Activated CD4-positive, alpha-beta T cell treated with anti-CD3 and anti-CD28 coated beads for 4 hours (primary cell): ENCODE measurements at places on chromosomes 2 and 18.

- no peak for DNase-seq
Observed at GRCh38 chr2:139798391-139798790, 1018.2 kb upstream of the NXPH2 start.

DNA sequence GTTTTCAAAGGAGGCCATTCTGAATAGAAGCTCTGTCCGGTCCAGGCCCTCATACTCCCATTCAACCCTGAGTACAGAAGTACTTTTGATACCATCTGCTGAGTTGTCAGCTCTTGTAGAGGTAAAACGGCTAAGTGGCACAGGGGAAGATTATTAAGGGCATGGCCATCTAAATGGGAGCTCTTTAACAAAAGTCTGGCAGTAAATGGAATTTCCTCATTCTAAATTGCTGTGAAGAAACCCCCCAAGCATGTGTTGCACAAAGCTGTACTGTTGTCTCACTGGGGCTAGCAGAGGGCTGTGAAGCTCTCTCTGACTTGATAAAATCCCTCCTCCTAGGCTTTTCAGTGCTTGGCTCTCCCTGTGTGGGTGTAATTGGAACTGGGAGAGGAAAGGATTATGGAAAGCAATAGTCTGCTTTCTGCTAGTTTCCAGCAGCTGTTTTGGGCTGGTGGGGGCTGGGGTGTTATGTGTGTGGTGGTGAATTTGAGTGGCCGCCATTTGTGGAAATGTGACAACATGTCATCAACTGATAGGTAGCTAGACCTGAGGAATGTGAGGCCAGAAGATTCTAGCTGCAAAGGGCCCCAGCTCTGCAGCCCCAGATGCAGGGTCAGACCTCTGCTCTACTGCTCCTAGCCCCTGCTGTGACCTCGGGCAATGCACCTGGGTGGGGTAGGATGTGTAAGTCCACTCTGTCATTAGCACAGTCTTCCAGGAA is 65.1 kb downstream of the MAP4K4 start:
- no peak for DNase-seq

GRCh38 chr2:240840435-240841060 is 20.5 kb upstream of the KIF1A start:
- DNase-seq = peak; percentile 18

GRCh38 chr18:54032412-54032811 is 192.1 kb downstream of the MBD2 start:
- DNase-seq = no peak

GRCh38 chr2:135547311-135547710 is 16.0 kb downstream of the R3HDM1 start:
- DNase-seq = no peak

- no peak for DNase-seq
Observed at GRCh38 chr2:200863782-200864175, 679 bp downstream of the CLK1 start.

GRCh38 chr2:49162151-49162550 is 7.8 kb upstream of the FSHR start:
- DNase-seq = no peak

DNA sequence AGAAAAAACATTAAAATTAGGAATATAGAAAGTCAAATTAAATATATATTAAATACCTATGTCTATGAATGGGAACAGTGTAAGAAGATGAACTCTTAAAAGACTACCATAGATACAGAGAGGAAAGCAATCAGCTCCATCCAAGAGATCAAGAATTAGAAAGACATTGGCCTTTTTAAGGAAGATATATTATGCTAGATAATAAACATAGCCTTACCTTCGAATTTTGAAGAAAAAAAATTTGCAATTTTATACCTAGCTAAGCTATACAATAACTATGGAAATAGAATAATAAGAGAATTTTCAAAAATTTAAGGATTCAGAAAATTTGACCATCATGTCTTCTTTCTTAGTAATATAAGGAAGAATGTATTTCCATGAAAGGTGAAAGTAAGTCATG is 74.7 kb upstream of the MYT1L start:
- DNase-seq = no peak

DNA sequence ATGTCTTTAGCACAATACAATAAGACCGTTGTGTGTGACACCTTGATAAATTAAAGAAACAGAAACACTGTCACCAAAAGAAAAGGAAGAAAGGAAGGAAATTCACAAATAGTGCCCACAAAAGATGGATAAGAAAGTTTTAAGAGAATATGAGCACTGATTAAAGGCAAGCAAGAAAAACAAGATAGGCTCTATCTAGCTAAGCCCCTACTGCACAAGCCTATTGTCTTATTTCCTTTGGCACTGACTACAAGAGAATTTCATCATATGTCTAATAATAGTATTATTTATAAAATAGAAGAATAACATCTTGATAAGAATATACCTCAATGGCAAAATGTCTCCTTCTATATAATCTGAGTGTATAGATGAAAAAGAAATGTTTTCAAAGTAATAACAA is 335.7 kb downstream of the NCKAP5 start:
- DNase-seq = no peak

DNA sequence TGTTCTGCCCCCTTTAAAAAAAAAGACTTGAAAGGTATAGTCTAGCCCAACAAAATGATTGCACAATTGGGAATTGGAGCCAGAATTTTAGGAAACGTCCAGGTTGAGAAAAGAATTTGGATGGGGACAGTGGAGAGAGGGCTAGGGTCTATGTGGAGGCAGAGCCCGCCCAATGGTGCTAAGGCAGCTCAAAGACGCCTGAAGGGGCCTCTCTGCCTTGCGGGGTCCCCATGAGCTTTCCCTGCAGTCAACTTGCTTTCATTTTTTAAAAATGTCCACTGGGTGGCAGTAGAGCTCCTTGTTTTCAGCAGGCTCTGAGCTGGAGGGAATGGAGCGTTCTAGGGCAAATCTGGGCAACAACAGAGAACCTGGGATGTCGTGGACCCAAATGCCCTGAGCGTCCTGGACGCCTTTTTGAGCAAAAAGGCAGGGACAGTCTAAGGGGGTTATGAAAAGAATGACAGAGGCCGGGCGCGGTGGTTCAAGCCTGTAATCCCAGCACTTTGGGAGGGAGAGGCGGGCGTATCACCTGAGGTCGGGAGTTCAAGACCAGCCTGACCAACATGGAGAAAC is 40.2 kb upstream of the ITM2C start:
- peak; percentile 47 for DNase-seq

DNA sequence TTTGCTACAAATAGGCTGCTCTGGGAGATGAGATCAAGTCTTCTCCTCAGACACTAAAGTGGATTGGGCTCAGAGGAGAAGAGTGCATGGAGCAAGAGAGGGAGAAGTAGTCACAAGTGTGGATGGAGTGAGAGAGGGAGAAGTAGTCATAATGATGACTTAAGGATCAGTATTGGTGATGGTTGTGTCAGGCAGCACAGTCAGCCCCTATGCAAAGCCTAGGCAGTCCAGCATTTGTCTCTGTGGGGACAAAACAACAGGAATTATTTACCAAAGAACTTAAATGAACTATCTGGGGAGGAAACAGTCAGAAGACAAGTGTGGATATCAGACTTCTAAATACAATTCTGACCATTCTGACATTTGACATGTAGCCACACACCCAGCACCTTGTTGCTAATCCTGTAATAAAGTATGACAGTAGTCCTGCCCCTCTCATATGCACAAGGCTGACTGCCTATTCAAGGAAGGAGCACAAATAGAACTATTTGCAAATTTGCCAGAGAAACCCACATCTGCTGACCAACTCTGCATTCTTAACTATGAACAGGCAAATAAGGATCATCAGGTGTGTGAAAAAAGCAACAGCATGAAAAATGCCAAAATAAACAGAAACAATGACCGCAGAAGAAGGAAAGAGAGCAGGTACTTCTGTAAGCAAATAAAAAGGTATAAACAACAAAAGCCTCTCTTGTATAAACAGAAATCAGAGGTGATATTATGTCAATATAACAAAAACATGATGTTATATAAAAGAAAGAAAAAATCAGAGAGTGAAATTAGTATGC is 1597.9 kb upstream of the ACVR2A start:
- no peak for DNase-seq

DNA sequence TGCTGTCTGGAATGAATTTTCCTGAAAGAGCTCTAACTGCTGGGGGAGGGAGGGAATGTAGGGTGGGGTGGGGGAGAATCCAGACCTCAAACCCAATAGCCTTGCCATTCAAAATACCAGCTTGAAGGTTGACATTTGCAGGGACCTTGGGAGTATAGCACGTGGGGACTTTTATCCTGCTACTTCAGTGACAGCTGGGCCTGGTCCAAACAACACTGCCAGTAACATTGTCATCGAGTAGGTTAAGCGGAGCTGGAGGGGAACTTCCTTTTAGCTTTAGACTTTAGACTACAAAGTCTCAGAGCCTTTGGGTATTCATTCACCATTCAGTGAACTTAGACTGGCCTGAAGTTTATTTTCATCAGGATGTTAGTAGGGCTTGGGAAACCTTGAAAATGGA is 248.7 kb downstream of the MEIS1 start:
- no peak for DNase-seq

DNA sequence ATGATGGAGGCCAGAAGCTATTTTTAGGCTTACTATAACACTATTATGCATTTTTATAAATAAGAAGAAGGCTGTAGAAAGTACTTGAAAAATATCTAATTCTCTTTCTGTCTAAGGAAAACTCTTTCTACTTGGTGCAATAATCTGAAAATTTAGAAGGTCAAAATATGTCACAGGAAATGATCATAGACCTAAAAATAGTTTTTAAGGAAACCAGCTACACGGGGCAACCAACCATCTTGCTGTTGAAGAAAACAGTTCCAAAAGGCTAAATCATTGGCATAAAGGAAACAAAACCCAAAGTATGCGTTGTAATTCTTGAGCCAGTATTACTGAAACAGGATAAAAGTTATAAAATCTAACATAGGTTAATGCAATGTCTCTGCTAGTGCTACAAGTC is 40.2 kb downstream of the SOCS6 start:
- DNase-seq = no peak

- no peak for DNase-seq
Observed at GRCh38 chr18:3993941-3994687, 461.0 kb downstream of the DLGAP1 start.

DNA sequence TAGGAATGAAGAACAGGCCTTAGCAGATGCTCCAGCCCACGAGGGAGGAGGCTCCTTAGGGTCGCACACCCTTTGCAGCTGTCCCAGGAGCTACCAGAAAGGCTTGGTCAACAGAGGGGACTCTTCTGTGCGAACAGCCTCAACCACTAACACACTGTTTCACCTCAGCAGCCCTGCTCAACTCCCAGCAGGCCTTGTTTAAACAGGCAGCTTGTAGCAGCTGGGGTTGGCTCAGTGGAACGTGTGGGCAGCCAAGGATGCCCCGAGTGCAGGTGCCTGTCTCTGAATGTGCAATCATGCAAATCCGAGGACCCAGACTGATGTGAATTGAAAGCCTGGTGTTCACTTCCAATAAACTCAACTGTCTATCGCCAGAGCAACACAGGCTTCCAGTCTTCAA is 88.7 kb upstream of the CXCR4 start:
- DNase-seq = no peak

GRCh38 chr2:47660168-47660567 is 122.8 kb upstream of the MSH6 start:
- DNase-seq = no peak

DNA sequence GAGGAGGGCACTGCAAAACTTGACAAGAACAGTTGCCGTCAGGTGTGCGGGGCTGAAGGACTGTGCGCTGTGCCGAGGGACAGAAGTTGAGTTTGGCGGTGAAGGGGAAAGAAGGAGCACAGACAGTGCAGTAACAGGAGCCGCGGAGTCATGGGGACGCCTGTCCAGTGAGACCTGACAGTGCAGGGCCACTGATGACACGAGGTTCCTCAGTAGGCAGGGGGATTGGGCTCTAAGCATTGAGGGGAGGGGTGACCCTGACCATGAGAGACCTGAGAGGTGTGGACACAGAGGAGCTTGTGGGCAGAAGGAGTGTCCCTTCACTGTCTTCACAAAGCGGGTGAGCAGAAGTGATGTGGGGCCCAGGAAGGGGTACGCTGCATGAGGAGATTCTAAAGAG is 104.8 kb downstream of the MTCL1 start:
- DNase-seq = no peak

GRCh38 chr2:84996909-84997308 is 25.9 kb downstream of the KCMF1 start:
- no peak for DNase-seq

DNA sequence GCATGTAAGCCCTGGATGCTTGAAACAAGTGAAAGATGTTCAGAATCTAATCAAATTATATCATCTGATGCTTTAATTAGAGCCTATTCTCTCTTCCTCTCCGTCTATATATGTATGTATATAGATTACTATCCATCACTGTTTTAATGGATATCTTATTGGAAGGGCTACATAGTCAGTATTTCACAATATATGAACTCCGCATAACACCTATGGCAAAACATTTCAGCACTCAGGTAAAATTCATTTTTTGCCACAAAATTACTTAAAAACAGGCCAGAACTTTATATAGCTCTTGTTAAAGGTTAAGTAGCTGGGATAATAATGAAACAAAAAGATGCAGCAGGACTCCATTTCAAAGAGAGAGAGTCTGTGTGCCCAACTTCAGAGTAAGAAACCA is 1.2 kb downstream of the PJVK start:
- DNase-seq = no peak

DNA sequence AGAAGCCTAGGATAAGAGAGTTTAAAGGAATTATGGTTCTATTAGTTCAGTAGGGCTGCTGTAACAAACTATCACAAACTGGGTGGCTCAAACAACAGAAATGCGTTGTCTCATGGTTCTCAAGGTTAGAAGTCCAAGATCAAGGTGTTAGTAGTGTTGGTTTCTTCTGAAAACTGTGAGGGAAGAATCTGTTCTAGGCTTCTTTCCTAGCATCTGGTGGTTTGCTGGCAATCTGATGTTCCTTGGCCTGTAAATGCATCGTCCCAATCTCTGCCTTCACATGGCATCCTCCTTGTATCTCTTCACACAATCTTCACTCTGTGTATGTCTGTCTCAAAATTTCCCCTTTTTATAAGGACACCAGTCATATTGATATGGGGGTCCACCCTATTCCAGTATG is 76.3 kb downstream of the MDH1 start:
- no peak for DNase-seq

- no peak for DNase-seq
Observed at GRCh38 chr2:219178377-219179175, 501 bp downstream of the RETREG2 start.

GRCh38 chr2:124566518-124566970 is 541.5 kb downstream of the CNTNAP5 start:
- DNase-seq = no peak

DNA sequence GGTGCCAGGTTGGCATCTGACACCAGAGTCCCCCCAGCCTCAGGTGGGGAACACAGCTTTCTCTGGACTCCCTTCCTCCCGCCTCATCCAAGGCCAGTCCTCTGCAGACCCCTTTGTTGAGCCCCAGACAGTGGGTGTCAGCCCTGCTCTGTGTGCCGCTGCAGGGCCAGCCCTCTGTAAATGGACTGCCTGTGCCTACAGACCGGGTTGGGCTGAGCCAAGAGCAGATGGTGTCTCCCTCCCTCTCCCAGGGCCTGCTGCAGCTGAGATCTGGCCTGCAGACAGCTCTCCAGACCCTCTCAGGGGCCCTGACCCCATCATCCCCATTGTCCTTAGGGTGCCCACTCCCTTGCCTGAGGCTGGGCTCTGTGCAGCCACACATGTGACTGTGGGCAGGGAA is 160.8 kb downstream of the KLHL29 start:
- DNase-seq = no peak
